ENCODE measurements at places on chromosomes 13 and 19. TPM values are rescaled to one million over a fixed set of nuclear protein-coding genes. Genes with fewer than 3 reads are reported as not detected.
A peak's percentile ranks its signal among the peaks of the same experiment; 100 is the strongest.

DNA sequence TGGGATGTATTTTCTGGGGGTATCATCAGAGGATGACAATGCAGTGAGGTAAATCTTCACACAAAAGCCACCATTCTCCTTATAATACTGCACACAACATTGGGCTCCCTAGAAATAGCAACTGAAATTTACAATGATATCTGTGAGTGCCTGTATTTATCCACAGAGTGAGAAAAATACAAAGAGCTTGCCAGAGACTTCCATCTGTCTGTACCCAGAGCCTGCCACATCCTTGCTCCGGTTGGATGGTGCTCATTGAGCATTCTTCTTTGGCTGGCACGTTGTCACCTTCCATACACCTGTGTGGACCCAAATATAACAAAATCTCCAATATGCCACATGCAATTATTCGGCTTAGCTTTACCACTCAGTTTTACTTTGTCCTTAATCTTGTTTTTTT, 189.5 kb upstream of the UFM1 start:
- no peaks in the 10 kb centered on the region for H3K36me3 ChIP-seq
- no peak overlapping the region for H3K27ac ChIP-seq
- H3K27me3 ChIP-seq = no peaks in the 10 kb centered on the region
- no peak overlapping the region for H3K4me3 ChIP-seq
- H3K4me1 ChIP-seq = no peaks in the 10 kb centered on the region
- no peak for DNase-seq

- no peak for DNase-seq
- H3K4me1 ChIP-seq = no peaks in the 10 kb centered on the region
- H3K27me3 ChIP-seq = no peaks in the 10 kb centered on the region
- no peaks in the 10 kb centered on the region for H3K36me3 ChIP-seq
These were observed 1.8 kb downstream of the FBN3 start for GRCh38 chr19:8147582-8147978.

- no peak overlapping the region for H3K27ac ChIP-seq
- DNase-seq = no peak
- no peaks in the 10 kb centered on the region for H3K27me3 ChIP-seq
- H3K4me3 ChIP-seq = no peak overlapping the region
- no peaks in the 10 kb centered on the region for H3K36me3 ChIP-seq
These were observed 522.1 kb downstream of the SUCLA2 start for GRCh38 chr13:47478985-47479384.

DNA sequence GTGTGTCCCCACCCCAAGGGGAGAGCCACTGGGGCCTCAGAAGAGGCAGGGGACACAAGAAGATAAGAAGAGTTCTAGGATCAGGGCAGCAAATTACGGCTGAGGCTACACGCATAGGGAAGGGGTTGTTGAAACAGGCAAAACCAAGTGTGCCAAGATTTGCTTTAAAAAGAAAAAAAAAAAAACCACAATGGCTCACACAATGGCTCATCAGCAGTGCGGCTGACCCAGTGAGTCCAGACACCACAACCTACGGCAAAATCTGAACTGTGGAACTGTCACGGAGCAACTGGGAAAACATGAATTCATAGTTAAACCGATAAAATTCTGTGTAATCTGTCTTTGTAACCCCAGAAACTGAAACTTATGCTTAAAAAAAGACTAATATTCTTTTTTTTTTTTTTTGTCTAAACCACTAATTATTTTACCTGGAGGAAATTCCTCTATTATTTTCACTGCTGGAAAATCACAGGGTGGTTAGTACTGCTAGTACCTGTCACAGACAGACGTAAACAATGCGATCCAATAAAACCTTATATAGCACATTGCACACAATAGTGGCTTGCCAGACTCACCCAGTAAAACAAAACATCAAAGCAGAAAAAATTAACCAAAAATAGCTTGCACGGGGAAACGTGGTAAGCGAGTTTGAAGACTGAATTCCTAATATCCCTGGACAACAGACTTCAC, 325.4 kb upstream of the TSHZ3 start:
- H3K36me3 ChIP-seq = no peaks in the 10 kb centered on the region
- no peak overlapping the region for H3K27ac ChIP-seq
- DNase-seq = no peak
- H3K4me3 ChIP-seq = no peak overlapping the region
- no peaks in the 10 kb centered on the region for H3K27me3 ChIP-seq

Gene TDRD12
- 0.38 TPM for total RNA-seq

DNA sequence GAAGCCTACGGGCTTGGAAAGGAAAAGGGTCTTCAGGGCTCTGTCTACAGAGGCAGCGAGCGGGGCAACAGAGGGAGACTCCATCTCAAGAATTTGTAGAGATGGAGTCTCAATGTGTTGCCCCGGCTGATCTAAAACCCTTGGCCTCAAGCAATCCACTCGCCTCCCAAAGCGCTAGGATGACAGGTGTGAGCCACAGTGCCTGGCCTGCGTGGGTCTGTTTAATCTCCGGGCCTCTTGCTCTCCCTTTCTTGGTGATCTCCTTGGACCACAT, 8.1 kb downstream of the RPS9 start:
- no peak overlapping the region for H3K4me3 ChIP-seq
- H3K27me3 ChIP-seq = no peaks in the 10 kb centered on the region
- DNase-seq = no peak
- peaks cover 6% of the 10 kb centered on the region for H3K4me1 ChIP-seq

- H3K27me3 ChIP-seq = no peaks in the 10 kb centered on the region
- no peak overlapping the region for H3K27ac ChIP-seq
- no peak overlapping the region for H3K4me3 ChIP-seq
- no peaks in the 10 kb centered on the region for H3K4me1 ChIP-seq
- no peak for DNase-seq
- H3K36me3 ChIP-seq = no peaks in the 10 kb centered on the region
These were observed 524.5 kb downstream of the GPC6 start for GRCh38 chr13:93751117-93751516.

DNA sequence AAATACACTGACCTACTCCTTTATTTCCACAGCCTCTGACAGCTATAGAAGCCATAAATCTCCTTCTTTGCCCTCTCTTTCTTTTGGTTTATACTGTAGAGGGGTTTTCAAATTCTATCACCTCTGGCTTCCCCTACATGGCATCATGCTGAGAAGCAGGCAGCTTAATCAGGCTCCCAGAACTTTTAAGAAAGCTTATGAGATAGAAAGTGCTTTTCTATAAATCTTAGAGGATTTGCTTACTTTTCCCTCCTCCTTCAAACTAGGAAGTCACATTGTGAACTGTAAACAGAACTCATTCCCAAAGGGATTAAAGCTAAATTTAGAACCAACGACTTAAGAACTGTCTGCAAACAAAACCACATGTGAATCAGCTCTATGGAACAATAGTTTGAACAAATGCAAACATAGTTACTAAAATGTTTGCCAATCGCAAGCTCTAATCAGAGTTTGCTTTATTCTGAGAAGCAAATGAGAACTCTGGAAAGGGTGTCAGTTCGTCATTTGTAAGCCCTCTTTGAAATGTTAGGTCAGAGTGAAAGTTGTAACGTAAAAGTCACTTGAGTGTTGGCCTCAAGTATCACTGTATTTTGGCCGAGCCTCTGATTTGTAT, 344.1 kb downstream of the RFC3 start:
- no peak overlapping the region for H3K4me3 ChIP-seq
- H3K36me3 ChIP-seq = no peaks in the 10 kb centered on the region
- no peaks in the 10 kb centered on the region for H3K27me3 ChIP-seq
- H3K27ac ChIP-seq = peak overlapping the region; percentile 73

GRCh38 chr19:15323496-15324235, 8.7 kb downstream of the BRD4 start:
- DNase-seq = no peak
- H3K36me3 ChIP-seq = no peaks in the 10 kb centered on the region
- no peak overlapping the region for H3K4me3 ChIP-seq
- peaks cover 55% of the 10 kb centered on the region for H3K4me1 ChIP-seq

Gene F10
- total RNA-seq = 5.1 TPM

DNA sequence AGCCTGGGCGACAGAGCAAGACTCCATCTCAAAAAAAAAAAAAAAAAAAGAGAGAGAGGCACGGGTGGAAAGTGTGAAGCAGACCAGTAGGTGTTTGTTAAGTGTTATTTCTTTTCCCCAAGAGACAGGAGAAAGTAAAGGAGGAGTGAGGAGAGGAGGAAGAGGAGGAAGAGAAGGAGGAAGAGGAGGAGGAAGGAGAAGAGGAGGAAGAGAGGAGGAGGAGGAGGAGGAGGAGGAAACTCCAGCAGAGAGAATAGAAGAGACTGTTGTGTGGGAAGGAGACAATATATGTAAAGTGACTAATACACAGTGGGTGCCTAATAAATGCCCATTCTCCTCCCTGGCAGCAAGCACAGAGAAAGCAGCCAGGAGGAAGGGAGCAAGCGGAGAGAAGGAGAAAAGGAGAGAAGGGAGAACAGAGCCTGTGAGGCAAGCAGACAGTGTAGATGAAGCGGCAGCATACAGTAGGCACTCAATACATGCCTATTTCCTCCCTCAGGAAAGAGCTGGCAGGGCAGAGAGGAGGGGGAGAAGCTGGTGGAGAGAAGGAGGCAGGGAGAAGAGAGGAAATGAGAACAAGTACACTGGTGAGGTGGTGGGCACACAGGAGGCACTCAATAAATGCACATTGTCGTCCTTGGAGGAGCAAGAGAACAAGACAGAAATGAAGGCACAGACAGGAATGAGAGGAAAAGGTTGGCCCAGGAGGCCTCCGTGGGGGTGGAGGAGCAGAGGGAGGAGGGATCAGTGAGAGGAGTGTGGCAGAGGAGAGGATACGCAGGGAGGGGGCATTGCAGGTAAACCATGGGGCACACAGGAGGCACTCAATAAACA, 16.6 kb downstream of the JOSD2 start:
- peaks cover 11% of the 10 kb centered on the region for H3K27me3 ChIP-seq
- DNase-seq = no peak
- H3K4me1 ChIP-seq = no peaks in the 10 kb centered on the region
- no peaks in the 10 kb centered on the region for H3K36me3 ChIP-seq
- H3K27ac ChIP-seq = no peak overlapping the region

Gene PINLYP
- total RNA-seq = 14.8 TPM

DNA sequence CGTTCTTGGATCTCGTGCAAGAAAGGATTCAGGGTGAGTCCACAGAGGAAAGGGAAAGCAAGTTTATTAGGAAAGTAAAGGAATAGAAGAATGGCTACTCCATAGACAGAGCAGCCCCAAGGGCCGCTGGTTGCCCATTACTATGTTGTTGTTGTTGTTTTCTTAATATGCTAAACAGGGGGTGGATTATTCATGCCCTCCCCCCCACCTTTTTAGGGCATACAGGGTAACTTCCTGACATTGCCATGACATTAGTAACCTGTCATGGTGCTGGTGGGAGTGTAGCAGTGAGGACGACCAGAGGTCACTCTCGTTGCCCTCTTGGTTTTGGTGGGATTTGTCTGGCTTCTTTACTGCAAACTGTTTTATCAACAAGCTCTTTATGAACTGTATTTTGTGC, 29.1 kb upstream of the PCDH9 start:
- H3K4me3 ChIP-seq = no peak overlapping the region
- H3K27ac ChIP-seq = no peak overlapping the region
- no peaks in the 10 kb centered on the region for H3K4me1 ChIP-seq
- DNase-seq = no peak
- H3K27me3 ChIP-seq = no peaks in the 10 kb centered on the region

Gene FAM216B
- 0.09 TPM for total RNA-seq

Gene ZNF99
- total RNA-seq = 0.25 TPM

Gene SMAD9
- total RNA-seq = 13.1 TPM

Gene RGCC
- 12.9 TPM for total RNA-seq

- no peaks in the 10 kb centered on the region for H3K36me3 ChIP-seq
- H3K4me3 ChIP-seq = no peak overlapping the region
- H3K27me3 ChIP-seq = peaks cover 4% of the 10 kb centered on the region
These were observed 2.1 kb downstream of the IFNL2 start for GRCh38 chr19:39270036-39270871.

GRCh38 chr19:28519952-28520861, 692.7 kb downstream of the UQCRFS1 start:
- H3K4me1 ChIP-seq = no peaks in the 10 kb centered on the region
- no peak overlapping the region for H3K4me3 ChIP-seq
- DNase-seq = no peak
- H3K27ac ChIP-seq = no peak overlapping the region
- H3K27me3 ChIP-seq = no peaks in the 10 kb centered on the region

- no peak overlapping the region for H3K4me3 ChIP-seq
- no peak for DNase-seq
- H3K27ac ChIP-seq = no peak overlapping the region
- no peaks in the 10 kb centered on the region for H3K36me3 ChIP-seq
- H3K4me1 ChIP-seq = no peaks in the 10 kb centered on the region
- H3K27me3 ChIP-seq = no peaks in the 10 kb centered on the region
These were observed 9.6 kb downstream of the ABHD13 start for GRCh38 chr13:108227651-108228272.

DNA sequence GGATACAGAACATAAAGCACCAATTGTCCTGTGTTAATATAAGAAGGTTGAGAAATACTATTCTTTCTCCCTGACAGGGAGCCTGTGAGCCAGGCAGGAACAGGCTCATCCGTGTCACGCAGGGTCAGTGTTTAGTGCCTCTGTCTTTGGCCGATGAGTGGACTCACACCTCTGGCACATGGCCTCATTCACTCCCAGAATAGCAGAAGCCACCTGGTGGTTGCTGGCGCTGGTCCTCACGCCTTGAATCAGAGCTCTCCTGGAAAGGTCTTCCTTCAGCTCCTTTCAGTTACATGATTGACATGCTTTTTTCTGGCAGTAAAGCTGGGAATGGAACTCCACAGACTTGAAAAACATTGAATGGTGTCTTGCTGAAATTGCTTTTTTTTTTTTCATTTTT, 28.1 kb upstream of the SIAH3 start:
- no peak overlapping the region for H3K27ac ChIP-seq
- DNase-seq = peak; percentile 74
- H3K27me3 ChIP-seq = no peaks in the 10 kb centered on the region
- H3K36me3 ChIP-seq = no peaks in the 10 kb centered on the region

Gene GARIN5A
- 2.0 TPM for total RNA-seq

- H3K36me3 ChIP-seq = no peaks in the 10 kb centered on the region
- H3K27ac ChIP-seq = no peak overlapping the region
- H3K4me3 ChIP-seq = no peak overlapping the region
- H3K27me3 ChIP-seq = no peaks in the 10 kb centered on the region
These were observed 8.9 kb upstream of the OR1I1 start for GRCh38 chr19:15072930-15073647.

DNA sequence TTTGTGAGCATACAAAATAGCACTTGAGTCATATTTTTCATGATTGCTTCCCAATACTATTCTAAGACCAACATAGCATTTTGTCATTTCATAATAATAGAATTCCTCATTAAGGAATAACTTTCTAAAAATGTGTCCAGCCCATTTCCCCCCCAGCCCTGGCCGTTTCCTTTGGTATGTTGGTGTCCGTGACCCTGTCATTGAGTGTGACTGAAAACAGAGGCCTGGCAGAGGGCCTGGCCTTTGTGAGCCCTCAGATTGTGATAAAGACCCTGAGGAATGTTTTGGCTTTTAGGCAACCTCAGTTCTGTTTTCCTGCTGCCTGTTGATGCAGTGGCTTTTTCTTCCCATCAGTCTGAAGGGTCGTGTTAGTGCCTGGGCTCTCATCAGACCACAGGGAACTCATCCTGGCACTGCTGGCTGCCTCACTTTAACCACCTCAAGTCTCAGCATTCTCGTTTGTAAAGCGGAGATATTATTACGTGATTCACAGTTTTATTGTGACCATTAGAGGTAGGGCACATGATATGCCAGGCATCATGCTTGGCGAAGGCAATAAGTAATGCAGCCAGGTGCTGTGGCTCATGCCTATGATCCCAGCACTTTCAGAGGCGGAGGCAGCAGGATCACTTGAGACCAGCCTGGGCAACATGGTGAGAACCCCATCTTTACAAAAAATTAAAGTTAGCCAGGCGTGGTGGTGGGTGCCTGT, 13.8 kb downstream of the SPINT2 start:
- H3K4me3 ChIP-seq = no peak overlapping the region
- H3K27me3 ChIP-seq = no peaks in the 10 kb centered on the region
- peaks cover 3% of the 10 kb centered on the region for H3K36me3 ChIP-seq
- no peak for DNase-seq
- peak overlapping the region; percentile 61 for H3K27ac ChIP-seq
- H3K4me1 ChIP-seq = peaks cover 44% of the 10 kb centered on the region
